ENCODE measurements at places on chromosomes 7 and 10. TPM values are rescaled to one million over a fixed set of nuclear protein-coding genes. Genes with fewer than 3 reads are reported as not detected.

DNA sequence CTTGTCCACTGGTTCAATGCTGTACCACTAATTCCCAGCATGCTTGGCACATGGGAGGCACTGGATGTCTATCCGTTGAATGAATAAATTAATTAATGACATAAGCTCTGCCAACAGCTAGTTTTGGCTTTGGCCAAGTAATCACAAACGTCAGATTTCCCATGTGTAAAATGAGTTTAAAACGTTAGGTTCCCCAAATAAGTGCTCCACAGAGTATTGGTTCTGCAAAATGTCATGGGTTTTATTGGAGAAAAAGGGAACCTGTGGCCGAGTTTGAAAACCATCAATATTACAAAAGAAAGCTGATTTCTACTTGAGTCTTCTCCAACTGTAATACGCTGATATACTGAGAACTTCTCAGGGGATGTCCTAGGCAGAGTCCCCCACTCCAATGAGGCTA is 23.2 kb downstream of the ELMO1 start:
- DNase-seq, result no peak

- DNase-seq, result no peak
Measured at GRCh38 chr7:151524331-151524730, 4.6 kb upstream of the RHEB start.

DNA sequence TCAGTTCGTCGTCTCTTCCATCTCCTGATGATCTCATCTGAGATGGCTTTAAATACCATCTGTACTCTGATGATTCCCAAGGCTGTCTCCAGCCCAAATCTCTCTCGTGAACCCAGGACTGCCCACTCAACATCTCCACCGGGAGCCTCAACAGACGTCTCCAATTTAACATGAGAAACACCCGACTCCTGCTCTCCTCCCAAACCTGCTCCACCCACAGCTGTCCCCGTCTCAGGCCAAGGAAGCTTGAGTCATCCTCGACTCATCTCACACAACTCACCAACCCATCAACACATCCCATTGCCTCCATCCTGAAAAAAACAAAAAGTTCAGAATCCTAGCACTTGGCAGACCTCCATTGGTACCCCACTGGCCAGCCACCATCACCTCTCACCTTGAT is 29.7 kb upstream of the CALN1 start:
- DNase-seq, result no peak

DNA sequence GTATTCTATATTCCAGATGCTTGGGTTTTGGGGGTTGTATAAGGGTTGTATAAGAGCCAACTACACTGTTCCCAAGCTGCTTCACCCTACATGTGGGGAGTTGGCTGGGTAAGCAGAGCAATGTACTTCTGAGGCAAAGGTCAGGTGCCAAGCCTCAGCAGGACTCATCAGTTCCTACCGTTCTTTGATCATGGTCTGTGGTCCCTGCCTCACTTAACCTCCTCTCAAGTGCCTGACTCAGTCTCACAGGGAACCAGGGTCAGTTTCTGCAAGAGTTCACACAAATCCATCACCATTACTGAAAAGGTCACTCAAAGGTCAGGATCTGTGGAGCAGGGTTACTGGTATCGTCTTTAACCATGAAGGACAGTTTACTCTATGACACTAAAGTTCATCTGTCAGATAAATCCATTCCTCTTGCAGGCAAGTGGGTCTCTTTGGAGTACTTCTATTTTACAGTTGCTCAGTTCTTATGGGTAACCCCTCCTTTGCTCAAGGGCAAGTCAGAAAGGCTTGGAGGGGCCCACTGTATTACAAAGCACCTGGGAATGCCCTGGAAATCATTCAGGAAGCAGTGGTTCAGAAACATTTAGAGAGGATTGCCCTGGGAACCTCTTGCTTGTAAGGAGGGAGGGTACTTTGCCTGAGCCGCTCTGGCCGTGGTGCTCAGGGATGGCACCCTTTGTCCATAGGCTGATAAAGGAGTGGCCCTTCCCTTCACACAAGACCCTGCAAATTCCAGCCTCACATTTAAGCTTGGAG is 184.3 kb upstream of the CDCA7L start:
- no peak for DNase-seq

- peak; percentile 75 for DNase-seq
Measured at GRCh38 chr7:19117091-19117869, at the start of gene TWIST1. TWIST1 (minus strand) TSS chr7:19117636; CDS start chr7:19117321, 315 bp downstream.

DNA sequence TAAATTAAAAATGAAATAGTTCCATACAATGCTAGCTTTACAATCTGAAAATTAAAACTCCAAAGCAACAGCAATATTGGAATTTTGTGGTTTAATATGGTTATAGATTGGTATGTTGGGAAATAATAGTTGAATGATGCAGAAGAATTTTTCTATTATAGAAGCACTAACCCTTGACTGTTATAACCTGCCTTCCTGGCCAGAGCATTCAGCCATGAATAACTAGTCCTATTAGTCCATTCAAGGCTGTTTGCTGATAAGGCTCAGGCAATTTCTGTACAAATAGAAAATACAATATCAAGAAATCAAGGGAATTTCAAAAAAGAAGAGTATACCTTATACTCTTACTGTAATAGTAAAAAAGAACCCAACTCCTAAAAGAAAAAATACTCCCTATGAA is 101.6 kb upstream of the SP4 start:
- DNase-seq, result no peak

DNA sequence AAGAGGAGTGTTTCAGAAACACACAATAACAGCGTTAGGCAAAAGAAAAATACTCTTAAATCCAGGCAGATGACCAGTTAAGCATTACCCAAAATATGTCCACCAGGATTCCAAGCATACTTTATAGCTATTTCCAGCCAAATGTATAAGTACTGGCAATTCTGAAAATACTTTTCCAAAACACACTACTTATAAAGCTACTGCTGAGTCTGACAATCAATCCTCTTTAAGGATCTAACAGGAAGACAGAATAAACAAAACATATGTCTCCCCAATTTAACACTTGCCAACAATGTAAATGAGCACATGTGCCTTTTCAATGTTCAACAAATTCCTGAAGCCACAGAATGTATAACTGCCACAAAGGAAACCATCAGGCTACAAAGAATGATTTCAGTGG is 370.9 kb downstream of the SORCS1 start:
- no peak for DNase-seq

DNA sequence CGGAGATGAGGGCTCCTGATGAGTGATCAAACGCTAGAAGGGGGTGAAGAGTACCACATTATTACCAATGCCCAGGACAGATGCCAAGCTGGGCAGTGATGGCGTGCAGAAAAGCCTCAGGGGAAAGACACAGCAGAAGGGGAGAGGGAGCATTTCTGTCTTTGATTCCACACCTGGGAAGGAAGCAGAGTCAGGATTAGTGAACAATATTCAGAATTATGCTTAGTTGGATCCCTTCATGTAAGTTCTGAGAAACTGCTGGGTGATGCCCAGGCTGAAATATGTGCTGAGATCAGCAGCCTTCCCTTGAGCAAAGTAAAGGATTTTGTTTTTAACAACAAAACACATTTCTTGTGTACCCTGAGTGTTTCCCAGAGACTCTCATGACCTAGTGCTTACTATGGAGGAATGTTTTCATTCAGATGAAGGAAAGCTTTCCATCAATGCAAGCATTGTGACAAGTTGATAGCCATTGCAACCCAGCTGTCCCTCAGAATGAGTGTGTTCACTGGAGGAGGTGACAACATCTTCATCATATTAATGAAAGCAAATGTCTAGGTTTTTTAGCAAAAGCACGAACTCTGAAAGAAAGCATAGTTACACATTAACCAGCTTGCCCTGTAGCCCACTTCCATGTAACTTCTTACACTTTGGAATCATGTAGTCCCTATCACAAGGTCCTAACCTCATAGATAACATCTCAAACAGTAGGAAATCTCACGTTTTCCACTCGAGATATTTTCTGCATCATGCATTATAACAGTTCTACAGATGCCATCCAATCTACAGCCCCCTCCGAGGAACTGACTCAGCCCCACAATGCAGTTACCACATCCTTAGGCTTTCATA is 23.8 kb upstream of the AKR1C1 start:
- DNase-seq, result no peak

GRCh38 chr7:124764847-124765400 is 668 bp downstream of the GPR37 start:
- DNase-seq, result no peak

DNA sequence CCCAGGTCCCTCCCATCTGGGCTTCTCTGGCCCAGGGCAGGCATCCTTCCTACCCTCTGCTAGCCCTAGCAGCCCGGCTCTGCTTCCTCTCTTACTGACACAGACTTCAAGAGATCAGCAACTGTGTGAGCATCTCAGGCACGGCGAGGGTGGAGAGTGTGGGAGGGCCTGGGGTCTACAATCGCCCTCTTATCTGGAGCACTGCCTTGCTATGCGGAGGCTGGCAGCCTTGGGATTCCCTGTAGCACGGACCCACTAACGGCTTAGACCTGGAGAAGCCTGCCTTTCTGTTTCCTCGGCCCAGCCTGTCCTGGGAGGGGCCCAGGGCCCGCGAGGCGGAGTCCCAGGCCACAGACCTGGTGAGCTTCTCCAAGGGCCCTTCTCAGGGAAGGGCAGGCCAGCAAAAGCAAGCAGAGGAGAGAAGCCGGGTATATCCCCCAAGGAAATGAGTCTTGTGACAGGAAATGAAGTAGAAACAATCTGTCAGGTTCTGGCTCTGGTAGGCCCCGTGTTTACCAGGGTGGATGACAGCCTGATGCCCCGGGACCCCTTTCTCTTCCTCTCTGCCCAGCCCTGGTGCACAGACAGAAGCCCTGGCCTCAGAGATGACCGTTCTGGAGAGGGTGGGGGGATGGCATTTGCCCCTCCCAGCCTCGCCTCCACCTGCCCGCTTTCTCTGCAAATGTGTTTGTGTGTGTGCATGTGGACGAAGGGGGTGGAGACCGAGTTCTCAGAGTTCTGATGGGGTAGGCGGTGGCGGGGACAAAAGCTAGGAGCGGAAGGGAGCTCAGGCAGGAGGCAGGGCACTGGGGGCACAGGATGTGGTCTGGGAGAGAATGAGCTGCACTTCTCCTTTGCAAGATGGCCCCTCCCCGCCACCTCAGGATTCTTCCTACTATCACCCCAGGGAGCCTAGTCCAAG is 2.5 kb downstream of the LRCH4 start:
- peak; percentile 53 for DNase-seq

GRCh38 chr10:113554214-113554613 is 1.4 kb downstream of the HABP2 start:
- DNase-seq, result no peak

- peak; percentile 29 for DNase-seq
Measured at GRCh38 chr7:7564323-7564780, 2.3 kb upstream of the MIOS start.

GRCh38 chr10:97365761-97366351 is 31.3 kb upstream of the FRAT2 start:
- no peak for DNase-seq

SGMS1 gene
- 82.1 TPM for total RNA-seq

WIPF3 gene
- 0.33 TPM for total RNA-seq

GAD2 gene
- total RNA-seq, result not detected

NCF1 gene
- under 0.01 TPM for total RNA-seq

TAS2R41 gene
- total RNA-seq, result not detected

ACBD7 gene
- under 0.01 TPM for total RNA-seq

Measured in fibroblast of lung (primary cell).